Left ventricle myocardium superior (tissue), 1 donor: ENCODE measurements at places on chromosomes 2 and 18. TPM values are rescaled to one million over a fixed set of nuclear protein-coding genes. Genes with fewer than 3 reads are reported as not detected.
A peak's percentile ranks its signal among the peaks of the same experiment; 100 is the strongest.

The IL36RN gene
- not detected for total RNA-seq

The CCDC68 gene
- total RNA-seq: 3.3 TPM

The FABP1 gene
- total RNA-seq: not detected

The SPR gene
- total RNA-seq: 55.8 TPM

DNA sequence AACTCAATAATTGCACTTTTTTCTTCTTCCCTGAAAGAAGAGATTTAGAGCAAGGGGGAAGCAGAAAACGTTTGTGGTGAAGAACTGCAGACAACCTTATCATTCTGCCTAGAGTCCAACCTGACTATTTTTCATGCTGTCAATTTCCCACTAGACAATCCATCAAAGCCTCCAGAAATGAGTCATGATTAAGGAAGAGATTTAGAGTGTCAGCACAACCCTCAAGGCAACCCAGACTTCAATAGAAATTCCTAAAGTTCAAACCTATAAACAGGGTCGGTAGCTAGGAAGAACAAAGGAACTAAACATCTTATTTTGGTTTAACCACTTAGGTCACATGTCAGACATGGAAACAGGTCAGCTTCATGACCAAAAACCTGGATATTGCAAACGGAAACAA, 86.9 kb downstream of the SLC25A12 start:
- no peak for DNase-seq

DNA sequence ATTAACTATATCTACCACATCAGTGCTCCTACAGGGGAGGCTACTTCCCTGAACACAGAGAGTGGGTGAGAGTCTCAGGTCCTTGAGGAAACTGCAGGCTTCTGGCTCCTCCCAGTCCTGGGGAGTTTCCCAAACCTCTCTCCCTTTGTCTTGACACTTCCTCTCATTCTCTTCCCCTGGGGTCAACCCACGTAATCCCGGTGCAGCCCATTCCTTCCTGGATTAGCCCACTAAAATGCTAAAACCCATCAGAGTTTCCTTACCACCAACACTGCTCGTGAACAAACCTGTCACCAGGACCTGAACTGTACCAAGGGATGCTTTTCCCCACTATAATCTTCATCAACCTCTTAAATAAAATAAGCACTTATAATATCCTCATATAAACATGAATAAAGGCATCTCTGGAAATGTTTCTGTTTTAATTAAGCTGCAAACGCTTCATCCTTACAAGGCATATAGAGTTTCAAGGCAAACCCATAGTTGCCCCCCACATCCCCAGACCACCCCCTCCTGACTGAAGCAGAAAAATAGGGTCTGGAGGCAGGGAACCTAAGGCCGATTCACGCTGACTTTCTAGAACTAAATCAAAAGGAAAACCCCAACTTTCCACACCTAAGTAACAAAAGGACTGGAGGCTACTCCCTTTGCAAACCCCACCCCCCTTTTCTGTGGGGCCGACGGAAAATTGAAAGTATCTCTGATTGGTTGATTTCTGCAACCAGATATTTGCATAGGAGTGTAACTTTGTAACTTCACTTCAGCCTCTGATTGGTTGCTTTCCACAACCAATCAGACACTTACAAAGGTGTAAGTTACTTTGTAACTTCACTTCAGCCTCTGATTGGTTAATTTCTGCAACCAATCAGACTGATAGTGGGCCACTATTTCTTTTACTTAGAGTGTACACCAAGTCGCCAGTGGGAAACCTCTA, 19.0 kb downstream of the TMSB10 start:
- DNase-seq: no peak

- no peak for DNase-seq
Measured at GRCh38 chr2:206535260-206535986, 92.1 kb downstream of the ADAM23 start.

DNA sequence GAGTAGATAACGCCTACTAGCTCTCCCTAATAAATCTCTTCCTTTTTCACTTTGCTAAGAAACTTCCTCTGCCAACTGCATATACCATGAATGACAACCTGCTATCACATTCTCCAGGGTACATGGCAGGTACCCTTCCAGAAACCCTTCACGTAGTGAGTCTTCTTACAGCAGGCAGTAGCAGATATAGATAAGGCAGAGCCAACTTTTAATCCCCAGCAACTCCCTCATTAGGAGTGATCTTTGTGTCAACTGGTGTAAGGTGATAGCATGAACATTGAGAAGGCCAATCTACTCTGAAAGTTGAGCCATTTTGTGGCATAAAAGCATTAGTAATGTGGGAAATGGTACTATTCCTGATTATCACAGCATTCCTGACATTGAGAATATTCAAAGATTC, 5.7 kb upstream of the STK17B start:
- DNase-seq: no peak

GRCh38 chr2:174051741-174052583, 86.8 kb upstream of the SP3 start:
- DNase-seq: peak; percentile 54

GRCh38 chr2:207480521-207481040, 49.2 kb upstream of the CREB1 start:
- no peak for DNase-seq

DNA sequence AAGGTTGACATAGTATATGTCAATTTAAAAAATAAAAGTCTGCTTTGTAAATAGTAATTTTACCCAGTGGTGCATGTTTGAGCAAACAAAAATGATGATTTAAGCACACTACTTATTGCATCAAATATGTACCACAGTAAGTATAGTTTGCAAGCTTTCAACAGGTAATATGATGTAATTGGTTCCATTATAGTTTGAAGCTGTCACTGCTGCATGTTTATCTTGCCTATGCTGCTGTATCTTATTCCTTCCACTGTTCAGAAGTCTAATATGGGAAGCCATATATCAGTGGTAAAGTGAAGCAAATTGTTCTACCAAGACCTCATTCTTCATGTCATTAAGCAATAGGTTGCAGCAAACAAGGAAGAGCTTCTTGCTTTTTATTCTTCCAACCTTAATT, 78.6 kb upstream of the CSRNP3 start:
- DNase-seq: no peak

DNA sequence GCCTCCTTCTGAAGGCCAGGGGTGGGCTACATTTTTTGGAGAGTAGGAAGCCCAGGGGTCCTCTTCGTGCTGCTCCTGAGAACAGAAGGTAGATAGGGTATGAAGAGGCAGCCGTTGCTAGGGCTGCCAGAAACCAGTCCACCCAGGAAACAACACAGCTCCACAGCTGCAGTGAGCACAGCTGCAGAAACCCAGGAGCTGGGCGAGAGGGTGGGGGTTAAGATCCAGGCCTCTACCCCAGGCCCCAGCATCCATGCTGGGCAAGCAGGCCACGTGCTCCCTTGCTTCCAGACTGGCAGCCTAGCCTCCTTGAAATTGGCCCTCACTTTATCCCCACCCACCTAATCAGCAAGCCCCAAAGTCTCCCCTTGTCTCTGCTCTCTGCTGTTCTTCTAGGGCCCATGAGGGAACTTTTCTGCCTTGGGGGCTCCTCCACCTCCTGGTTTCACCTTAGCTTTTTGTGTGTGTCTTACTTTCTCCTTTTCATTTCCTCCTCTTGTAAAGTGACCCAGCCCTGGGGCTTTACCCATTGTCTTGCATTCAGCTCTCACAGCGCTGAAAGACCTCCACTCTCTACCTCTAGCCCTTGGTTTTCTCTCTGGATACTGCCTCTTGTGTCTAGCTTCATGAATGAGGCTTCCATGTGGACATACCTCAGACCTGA, 30.7 kb downstream of the STON1 start:
- DNase-seq: no peak

DNA sequence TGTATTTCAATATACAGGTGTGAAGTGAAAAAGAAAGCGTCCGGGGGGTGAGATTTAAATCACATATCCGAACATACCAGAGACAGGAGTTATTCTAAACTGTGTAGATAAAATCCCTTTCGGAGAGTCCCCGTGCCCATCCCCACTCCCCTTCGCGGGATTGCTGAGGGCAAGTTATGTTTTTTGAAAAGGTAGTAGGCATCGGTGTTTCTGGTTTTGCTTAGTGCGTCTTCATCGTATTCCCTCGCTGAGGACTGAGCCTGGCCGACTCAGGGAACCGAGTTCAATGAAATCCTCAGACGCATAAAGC, 583.4 kb downstream of the ZEB2 start:
- DNase-seq: no peak
